ENCODE measurements at places on chromosomes 6 and 20. TPM values are rescaled to one million over a fixed set of nuclear protein-coding genes. Genes with fewer than 3 reads are reported as not detected.

The CTNNBL1 gene
- total RNA-seq: 65.6 TPM

The GGT7 gene
- total RNA-seq: 7.5 TPM

The BFSP1 gene
- total RNA-seq: 4.1 TPM

The ZC2HC1B gene
- total RNA-seq: not detected

The SRMS gene
- not detected for total RNA-seq

The NUS1 gene
- total RNA-seq: 28.9 TPM

The HDGFL1 gene
- total RNA-seq: not detected

Measured in A549 treated with CORT108297 at 1 μM for 4 hours (cell line).